Transverse colon (tissue), 4 donors: ENCODE measurements at places on chromosomes 5 and 9. TPM values are rescaled to one million over a fixed set of nuclear protein-coding genes. Genes with fewer than 3 reads are reported as not detected.

- no peak overlapping the region for H3K4me3 ChIP-seq
- no peaks in the 10 kb centered on the region for H3K4me1 ChIP-seq
- H3K27me3 ChIP-seq = no peaks in the 10 kb centered on the region
- H3K36me3 ChIP-seq = no peaks in the 10 kb centered on the region
- DNase-seq = no peak
These were observed 631.6 kb upstream of the CDH18 start for GRCh38 chr5:20619591-20619990.

GRCh38 chr5:40441733-40442132 lies 238.0 kb upstream of the PTGER4 start:
- H3K27me3 ChIP-seq = no peaks in the 10 kb centered on the region
- no peak overlapping the region for H3K4me3 ChIP-seq
- no peaks in the 10 kb centered on the region for H3K36me3 ChIP-seq
- H3K27ac ChIP-seq = peak overlapping the region; percentile 48
- DNase-seq = peak; percentile 73

DNA sequence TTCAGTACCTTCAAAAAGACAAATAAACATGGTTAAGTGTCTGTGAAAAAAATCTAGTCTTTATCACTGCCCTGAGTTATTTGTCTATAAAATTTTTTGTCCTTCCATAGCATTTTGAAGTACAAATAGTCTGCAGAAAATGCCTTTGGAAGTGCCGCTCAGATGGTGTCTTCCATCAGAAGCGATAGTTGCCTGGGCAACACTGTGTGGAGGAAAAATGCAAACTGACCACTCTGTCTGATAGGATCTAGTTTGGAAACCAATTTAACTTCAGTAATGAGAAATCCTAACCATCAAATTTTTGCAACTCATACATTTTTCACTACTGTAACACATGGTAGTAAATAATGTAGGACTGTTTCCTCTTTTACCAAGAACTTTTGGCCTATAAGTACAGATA lies 449.9 kb downstream of the PRELID2 start:
- H3K36me3 ChIP-seq = no peaks in the 10 kb centered on the region
- no peaks in the 10 kb centered on the region for H3K27me3 ChIP-seq
- no peaks in the 10 kb centered on the region for H3K4me1 ChIP-seq
- no peak overlapping the region for H3K4me3 ChIP-seq
- no peak overlapping the region for H3K27ac ChIP-seq

Gene RNF180
- 8.0 TPM for total RNA-seq

Gene PDE8B
- 0.40 TPM for total RNA-seq

GRCh38 chr5:134119720-134120119 lies 5.2 kb downstream of the TCF7 start:
- no peaks in the 10 kb centered on the region for H3K27me3 ChIP-seq
- no peak for DNase-seq
- H3K4me3 ChIP-seq = no peak overlapping the region
- H3K4me1 ChIP-seq = peaks cover 9% of the 10 kb centered on the region
- no peaks in the 10 kb centered on the region for H3K36me3 ChIP-seq

- peaks cover 69% of the 10 kb centered on the region for H3K27me3 ChIP-seq
- H3K4me1 ChIP-seq = no peaks in the 10 kb centered on the region
- no peak for DNase-seq
- H3K36me3 ChIP-seq = no peaks in the 10 kb centered on the region
- H3K27ac ChIP-seq = no peak overlapping the region
- no peak overlapping the region for H3K4me3 ChIP-seq
These were observed 12.8 kb upstream of the PITX1 start for GRCh38 chr5:135046661-135047346.

- H3K27ac ChIP-seq = no peak overlapping the region
- no peaks in the 10 kb centered on the region for H3K4me1 ChIP-seq
- H3K27me3 ChIP-seq = no peaks in the 10 kb centered on the region
These were observed 85.3 kb downstream of the FAM114A2 start for GRCh38 chr5:153953411-153953810.

Gene IL3
- total RNA-seq = not detected

- H3K27me3 ChIP-seq = no peaks in the 10 kb centered on the region
- DNase-seq = no peak
- no peak overlapping the region for H3K4me3 ChIP-seq
- no peaks in the 10 kb centered on the region for H3K36me3 ChIP-seq
- H3K4me1 ChIP-seq = peaks cover 37% of the 10 kb centered on the region
These were observed 60.7 kb downstream of the LHFPL2 start for GRCh38 chr5:78587775-78588291.

DNA sequence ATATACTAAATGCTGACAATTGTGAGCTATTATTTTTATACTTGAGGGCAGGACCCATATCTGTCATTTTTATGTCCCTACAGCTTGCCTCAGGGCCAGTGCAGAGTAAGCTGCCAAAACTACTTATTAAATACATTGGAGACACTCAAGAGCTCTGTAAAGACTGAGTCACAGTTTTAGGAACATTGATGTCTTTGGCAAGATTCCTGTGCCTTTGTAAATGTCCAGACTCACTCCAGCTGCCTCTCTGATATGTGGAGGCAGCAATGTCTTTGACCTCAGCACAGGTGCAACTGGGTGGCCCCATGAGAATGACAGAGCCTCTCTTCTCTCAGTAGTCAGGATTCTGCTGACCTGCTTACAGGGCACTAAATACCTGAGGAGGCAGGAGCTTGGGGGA lies 363.2 kb downstream of the OSTF1 start:
- H3K4me1 ChIP-seq = no peaks in the 10 kb centered on the region
- DNase-seq = no peak
- no peaks in the 10 kb centered on the region for H3K36me3 ChIP-seq

DNA sequence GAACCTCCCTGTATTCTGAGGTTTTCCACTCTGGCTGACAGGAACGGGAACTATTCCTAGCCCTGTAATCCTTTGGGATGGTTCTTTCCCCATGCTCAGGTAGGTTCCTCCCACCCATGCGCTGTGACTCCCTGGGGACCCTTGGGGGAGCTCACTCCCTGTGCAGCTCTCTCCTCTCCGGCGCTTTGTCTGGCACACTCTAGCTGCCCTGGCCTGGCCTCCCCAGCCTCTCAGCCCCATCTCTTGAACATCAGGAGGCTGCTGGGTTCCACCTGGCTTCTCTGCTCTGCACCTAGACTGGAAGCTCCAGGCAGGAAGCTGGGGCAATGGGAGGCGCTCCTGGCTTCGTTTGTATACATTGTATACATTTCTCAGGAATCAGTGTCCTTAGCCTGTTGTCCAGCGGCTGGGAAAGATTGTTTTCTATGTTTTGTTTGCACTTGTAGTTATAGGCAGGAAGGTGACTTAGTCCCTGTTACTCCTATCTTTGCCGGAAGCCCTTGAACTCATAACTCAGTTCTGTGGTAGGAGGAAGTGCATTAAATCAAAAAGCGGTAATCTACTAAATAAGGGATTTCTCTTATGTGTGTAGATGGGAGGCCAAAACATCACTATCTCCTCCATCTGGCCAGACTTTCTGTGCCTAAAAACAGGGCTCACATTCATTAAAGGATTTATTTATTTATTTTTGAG lies 20.4 kb downstream of the SLC25A25 start:
- peaks cover 13% of the 10 kb centered on the region for H3K4me1 ChIP-seq
- no peak overlapping the region for H3K4me3 ChIP-seq
- H3K36me3 ChIP-seq = no peaks in the 10 kb centered on the region

DNA sequence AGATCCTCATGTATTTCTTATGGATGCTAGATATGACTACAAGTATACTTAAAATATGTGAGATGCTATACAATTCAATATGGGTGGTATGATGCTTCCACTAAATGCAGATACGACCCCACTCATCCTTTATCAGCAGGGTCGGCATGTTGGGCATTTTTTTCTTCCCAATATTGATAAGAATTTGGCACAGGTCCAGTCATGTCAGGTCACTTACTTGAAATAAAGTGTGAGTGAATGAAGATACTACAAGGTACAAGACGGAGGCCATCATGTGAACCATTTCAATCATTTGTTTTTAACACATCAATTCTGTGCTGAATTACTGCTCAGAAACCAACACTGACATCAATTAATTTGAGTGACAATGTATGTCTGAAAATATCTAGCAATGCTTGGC lies 146.9 kb upstream of the GNA14 start:
- no peaks in the 10 kb centered on the region for H3K27me3 ChIP-seq
- DNase-seq = no peak
- H3K4me1 ChIP-seq = peaks cover 19% of the 10 kb centered on the region
- no peak overlapping the region for H3K4me3 ChIP-seq
- H3K36me3 ChIP-seq = no peaks in the 10 kb centered on the region
- H3K27ac ChIP-seq = no peak overlapping the region

DNA sequence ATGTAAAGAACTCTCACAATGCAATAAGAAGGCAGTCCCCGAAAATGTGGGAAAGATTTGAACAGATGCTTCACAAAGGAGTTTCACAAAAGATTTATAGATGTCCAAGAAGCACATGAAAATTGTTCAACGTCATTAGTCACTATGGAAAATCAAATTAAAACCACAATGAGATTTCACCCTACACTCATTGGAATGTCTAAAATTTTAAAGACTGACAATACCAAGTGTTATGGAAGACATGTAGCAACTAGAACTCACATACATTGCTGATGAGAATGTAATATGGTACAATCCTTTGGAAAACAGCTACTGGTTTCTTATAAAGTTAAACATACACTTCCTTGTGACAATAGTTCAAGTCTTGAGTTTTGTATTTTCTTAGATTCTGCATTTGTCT lies 11.0 kb upstream of the RECK start:
- no peaks in the 10 kb centered on the region for H3K27me3 ChIP-seq
- H3K4me3 ChIP-seq = no peak overlapping the region
- DNase-seq = no peak
- H3K27ac ChIP-seq = no peak overlapping the region

- peak; percentile 60 for DNase-seq
- H3K27me3 ChIP-seq = no peaks in the 10 kb centered on the region
- no peak overlapping the region for H3K27ac ChIP-seq
- H3K4me1 ChIP-seq = peaks cover 6% of the 10 kb centered on the region
- no peak overlapping the region for H3K4me3 ChIP-seq
These were observed 21.5 kb upstream of the ARHGAP26 start for GRCh38 chr5:142748568-142749249.

DNA sequence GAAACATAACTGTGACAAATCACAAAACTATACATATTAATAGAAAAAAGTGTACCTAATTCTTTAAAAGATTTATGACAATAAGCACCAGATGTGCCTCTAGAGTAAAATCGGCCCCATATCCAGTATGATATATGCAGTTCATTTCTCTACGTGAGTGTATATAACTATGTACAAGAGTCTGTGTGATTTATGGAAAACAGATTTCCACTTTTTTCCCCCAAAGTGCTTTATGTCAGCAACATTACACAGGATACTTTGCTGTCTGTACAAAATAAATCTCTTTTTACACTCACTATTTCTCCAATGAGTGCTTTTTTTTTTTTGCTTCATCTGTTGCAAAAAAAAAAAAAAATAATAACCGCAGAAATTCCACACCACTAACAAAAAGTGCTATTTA lies 298.8 kb upstream of the RFX3 start:
- H3K36me3 ChIP-seq = no peaks in the 10 kb centered on the region
- peaks cover 8% of the 10 kb centered on the region for H3K4me1 ChIP-seq
- no peaks in the 10 kb centered on the region for H3K27me3 ChIP-seq
- H3K4me3 ChIP-seq = no peak overlapping the region
- no peak overlapping the region for H3K27ac ChIP-seq

DNA sequence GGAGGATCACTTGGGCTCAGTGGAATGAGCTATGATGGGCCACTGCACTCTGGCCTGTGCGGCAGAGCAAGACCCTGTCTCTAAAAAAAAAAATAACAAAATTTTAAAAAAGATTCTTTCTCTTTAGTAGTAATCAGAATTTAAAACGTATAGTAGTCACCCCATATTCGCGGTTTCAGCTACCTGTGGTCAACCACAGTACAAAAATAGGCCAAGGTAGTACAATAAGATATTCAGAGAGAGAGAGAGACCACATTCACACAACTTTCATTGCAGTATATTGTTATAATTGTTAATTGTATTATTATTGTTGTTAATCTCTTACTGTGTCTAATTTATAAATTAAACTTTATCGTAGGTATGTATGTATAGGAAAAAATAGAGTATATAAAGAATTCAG lies 18.7 kb downstream of the INIP start:
- no peaks in the 10 kb centered on the region for H3K27me3 ChIP-seq
- no peak overlapping the region for H3K27ac ChIP-seq
- H3K4me3 ChIP-seq = no peak overlapping the region
- H3K4me1 ChIP-seq = no peaks in the 10 kb centered on the region

DNA sequence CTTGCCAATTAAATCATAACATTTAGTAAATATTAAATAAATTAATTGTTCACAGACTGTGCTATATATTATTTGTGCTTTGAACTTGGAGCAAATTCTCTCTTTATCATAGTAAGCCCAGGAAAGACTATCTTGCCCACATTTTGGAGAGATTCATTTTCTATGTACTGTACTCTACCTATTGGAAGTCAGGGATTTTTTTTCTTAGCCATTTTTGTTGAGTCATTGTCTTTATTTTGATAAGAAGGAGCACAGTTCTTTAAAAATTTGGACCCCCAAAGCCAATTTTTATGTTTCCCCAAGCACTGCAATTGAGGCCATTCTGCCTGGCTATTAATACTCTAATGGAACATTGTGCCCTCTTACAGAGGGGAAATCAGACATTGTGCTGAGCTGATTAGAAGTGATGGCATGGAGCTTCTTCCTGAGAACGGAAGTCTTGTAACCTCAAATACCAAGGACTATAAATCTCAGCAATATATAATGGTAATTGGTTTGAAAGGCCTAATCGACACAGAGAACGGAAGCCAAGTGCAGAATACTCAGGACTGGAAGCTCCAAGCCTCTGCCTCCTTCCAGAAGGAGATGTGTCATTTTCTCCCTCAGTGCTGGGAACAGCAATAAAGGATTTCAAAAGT lies 188.8 kb upstream of the PAPPA start:
- no peaks in the 10 kb centered on the region for H3K36me3 ChIP-seq
- no peak for DNase-seq
- H3K27me3 ChIP-seq = no peaks in the 10 kb centered on the region
- no peak overlapping the region for H3K27ac ChIP-seq
- no peak overlapping the region for H3K4me3 ChIP-seq

Gene KIF12
- 21.8 TPM for total RNA-seq

Gene RLN2
- total RNA-seq = not detected

Gene DMRT3
- total RNA-seq = not detected

- no peaks in the 10 kb centered on the region for H3K36me3 ChIP-seq
- peak; percentile 11 for DNase-seq
- peaks cover 4% of the 10 kb centered on the region for H3K4me1 ChIP-seq
- no peak overlapping the region for H3K4me3 ChIP-seq
- no peaks in the 10 kb centered on the region for H3K27me3 ChIP-seq
These were observed 153.8 kb downstream of the DEPDC1B start for GRCh38 chr5:60546207-60546606.

Gene CDH9
- not detected for total RNA-seq

Gene SPINK14
- not detected for total RNA-seq

GRCh38 chr5:64458948-64459347 lies 46.9 kb upstream of the RGS7BP start:
- no peak overlapping the region for H3K4me3 ChIP-seq
- H3K27ac ChIP-seq = no peak overlapping the region
- H3K36me3 ChIP-seq = no peaks in the 10 kb centered on the region
- H3K4me1 ChIP-seq = no peaks in the 10 kb centered on the region
- no peak for DNase-seq

- no peak overlapping the region for H3K4me3 ChIP-seq
- H3K4me1 ChIP-seq = no peaks in the 10 kb centered on the region
- no peaks in the 10 kb centered on the region for H3K36me3 ChIP-seq
- no peaks in the 10 kb centered on the region for H3K27me3 ChIP-seq
- no peak for DNase-seq
These were observed 162.9 kb upstream of the NMUR2 start for GRCh38 chr5:152568016-152568415.
